Activated T-cell treated with anti-CD3 and anti-CD28 coated beads, Interleukin-2, amount 50 U/mL, for 48 hours (primary cell): ENCODE measurements at places on chromosomes 4 and X.

- no peak for DNase-seq
Measured at GRCh38 chrX:105706041-105706440, 116.3 kb upstream of the NRK start.

- DNase-seq, result no peak
Measured at GRCh38 chr4:19375931-19376330, 875.8 kb upstream of the SLIT2 start.

GRCh38 chr4:51868449-51868847, 25.5 kb downstream of the DCUN1D4 start:
- DNase-seq, result no peak

DNA sequence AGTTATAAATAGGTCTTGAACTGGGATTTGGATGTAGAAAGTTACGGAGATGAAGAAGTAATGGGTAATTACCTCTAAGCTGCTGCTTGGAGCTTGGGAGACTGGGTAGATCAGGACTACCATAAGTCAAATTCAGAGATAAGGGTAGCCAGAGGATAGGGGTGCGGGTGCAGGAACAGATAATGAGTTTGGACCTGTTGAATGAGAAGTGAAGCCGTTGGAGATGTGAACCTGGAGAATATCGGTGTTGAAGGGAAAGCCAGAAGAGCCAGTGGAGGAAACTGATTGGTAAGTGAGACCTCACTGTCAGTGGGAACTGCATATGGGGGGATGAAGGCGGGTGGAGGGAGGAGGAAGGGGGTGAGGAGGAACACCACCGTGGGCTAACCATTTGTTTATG, 618 bp upstream of the FOXO4 start:
- DNase-seq, result no peak

- no peak for DNase-seq
Measured at GRCh38 chr4:105637408-105638176, 70.9 kb downstream of the INTS12 start.

GRCh38 chrX:130915302-130915701, 12.3 kb upstream of the ENOX2 start:
- DNase-seq, result no peak

DNA sequence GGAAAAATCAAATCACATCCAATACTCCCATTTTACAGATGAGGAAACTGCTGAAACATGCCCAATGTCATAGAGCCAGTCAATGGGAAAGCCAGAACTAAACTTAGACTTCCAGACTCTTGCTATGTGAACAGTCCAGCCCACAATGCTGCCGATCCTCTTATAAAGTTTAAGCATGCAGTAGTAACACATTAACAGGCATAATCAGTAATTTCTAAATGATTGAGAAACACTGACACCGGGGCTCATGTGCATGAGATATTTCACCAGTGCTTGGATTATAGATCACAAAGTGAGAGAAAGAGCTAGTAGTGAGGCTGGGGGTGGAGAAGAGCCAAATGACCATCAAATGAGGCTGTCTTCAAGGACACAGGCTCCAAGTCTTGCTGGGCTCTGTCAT, 2.5 kb downstream of the BDH2 start:
- no peak for DNase-seq

DNA sequence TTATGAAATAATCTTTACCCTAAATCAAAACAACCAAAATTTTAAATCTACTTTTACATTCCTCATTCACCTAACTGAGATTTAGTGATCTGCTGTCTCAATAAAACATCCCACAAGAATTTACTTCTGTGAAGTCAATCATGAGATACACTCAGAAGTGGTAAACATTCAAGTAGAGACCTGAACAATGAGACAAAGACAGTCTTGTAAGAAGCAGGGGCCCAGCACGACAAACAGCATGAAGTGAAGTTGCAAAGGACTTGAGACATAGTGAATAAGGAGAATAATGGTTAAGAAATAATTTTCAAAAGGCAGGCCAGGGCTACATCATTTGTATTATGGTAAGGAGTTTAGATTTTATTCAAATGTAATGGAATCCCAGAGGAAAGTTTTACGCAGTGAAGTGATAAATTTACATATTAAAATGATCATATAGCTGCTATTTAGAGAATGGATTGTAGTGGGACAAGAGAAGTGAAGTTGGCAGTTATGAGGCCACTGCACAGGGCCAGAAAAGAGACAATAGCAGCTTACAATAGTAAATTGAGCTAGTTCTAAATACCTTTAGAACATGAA, 101.9 kb downstream of the MAB21L2 start:
- no peak for DNase-seq

DNA sequence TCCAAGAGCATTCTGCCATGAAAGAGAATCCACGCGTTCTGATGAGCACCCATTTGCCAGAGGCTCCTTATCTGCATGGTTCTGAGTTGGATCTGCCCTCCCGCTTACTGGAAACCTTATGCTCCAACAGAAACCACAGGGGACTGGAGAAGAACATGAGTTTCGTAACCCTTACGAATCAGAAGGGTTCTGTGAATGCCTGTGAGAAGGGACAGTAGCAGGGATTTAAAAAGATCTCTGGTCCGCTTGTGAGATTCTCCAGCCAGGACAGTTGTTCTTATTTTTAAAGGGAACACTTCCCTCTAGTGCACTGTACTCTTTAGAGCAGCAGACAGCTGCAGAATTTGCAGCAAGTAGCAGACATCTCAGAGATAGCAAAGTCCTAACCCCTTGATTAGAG, 22.5 kb upstream of the CENPU start:
- DNase-seq, result no peak

- no peak for DNase-seq
Measured at GRCh38 chrX:135639066-135639780, 74.2 kb upstream of the CT45A1 start.

DNA sequence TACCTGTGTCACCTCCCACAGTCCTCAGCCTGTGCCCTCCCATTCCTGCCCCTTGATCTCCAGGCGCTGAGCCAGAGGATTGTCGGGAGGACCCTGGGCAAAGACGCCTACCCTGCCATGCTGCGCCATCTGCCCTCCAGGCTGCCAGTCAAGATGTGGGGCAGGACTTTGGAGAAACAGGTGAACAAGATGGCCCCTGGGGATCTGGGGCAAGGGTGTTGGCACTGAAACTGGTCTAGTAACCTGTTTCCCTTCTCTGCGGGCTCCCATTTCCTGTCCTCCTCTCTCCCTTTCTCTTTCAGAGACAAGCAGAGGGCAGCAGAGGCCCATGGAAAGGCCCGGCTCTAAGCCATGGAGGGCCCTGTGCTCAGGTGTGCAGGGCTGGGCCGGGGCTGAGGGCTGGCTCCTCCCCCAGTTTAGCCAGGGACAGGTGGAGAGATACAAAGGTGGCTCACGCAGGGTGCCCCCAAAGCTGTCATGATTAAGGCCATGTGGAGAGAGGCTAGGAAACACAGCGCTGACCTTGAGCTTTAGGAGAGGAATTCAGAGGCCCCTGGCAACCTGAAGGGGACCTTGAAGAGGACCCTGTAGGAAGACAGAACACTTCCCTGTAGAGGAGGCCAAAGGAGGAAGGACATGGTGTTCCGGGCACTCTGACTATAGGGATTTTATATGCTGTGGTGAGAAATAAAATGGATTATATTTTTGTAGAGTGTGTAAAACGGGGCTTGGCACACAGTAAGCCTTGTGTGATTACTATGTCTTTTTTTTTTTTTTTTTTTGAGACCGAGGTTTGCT, at the start of gene GLOD5:
Gene GLOD5, plus strand, starts transcription at position 74 of the 798 bp plus-strand sequence. Its CDS starts 44 bp downstream, at position 118.
- no peak for DNase-seq

- DNase-seq, result no peak
Measured at GRCh38 chr4:25015012-25015411, 15.7 kb downstream of the LGI2 start.

DNA sequence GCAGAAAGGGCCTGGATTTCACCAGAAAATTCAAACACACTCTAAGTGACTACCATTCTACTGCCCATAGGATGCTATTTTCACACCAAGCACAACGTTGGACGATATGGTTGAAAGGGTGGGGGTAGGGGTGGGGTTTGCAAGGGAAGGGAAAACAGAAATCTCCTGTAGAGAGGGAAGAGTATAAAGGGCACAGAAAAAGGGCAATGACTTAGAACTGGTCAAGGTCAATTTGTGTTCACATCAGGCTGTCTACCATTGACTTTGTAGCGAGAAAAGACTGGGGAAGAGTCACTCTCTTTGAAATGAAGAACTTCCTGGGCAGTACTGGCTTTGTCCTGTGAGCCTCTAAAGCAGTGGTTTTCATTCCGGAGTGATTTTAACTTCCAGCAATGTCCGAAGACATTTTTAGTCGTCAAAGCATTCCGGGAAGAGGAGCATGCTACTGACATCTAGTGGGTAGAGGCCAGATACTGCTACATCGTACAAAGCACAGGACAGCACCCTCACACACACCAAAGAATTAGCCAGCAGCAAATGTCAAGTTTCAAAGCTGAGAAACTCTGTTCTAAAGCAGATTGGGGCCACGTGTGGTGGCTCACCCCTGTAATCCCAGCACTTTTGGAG, 48.4 kb upstream of the SLC7A3 start:
- no peak for DNase-seq

GRCh38 chr4:7910952-7911578, 28.6 kb downstream of the AFAP1 start:
- DNase-seq, result no peak

GRCh38 chrX:71533516-71533850, 579 bp downstream of the OGT start:
- no peak for DNase-seq

- peak; percentile 49 for DNase-seq
Measured at GRCh38 chrX:54786967-54787366, 11.1 kb downstream of the ITIH6 start.

DNA sequence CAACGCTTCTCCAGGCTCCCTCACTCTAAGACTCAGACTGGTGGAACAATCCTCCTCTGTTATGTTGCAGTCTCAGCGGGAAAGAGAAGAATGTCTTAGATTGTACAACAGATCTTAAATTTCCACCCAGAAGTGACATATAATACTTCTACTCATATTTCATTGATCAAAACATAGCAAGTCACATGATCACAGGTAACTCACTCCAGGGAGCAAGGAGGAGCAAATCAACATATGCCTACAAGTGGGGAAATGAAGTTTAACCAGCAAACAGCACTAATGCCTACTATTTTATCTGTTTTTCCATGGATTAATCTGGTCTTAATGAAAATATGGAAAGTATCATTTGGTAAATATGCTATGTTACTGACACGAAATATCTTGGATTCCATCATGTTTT, 819.8 kb downstream of the CCSER1 start:
- no peak for DNase-seq

DNA sequence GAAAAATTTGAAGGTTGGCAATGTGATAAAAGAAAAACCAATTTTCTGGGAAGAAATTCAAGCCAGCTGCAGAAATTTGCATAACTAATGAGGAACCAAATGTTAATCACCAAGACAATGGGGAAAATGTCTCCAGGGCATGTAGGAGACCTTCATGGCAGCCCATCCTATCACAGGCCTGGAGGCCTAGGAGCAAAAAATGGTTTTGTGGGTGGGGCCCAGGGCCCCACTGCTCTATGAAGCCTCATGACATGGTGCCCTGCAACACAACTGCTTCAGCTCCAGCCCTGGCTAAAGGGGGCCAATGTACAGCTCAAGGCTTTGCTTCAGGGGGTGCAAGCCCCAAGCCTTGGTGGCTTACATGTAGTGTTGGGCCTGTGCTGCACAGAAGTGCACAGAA, 184.0 kb downstream of the TBCK start:
- DNase-seq, result no peak

DNA sequence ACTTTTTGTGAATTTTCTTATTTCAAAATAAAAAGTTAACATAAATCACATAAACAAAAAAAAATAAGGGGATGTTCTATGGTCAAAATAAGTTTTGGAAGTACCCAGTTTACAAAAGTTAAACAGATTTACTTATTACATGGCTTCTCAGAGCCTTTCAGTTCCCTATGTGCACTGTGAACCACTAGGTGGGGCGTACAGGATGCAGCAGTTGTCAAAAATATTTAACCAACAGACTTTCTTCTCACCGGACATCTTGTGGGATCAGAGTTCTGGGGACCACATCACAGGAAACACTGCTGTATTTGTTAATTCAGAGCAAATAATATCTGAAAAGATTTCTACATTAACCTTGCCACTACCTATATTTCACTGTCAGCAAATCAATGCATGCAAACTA, 74.1 kb downstream of the SMARCA1 start:
- DNase-seq, result no peak

DNA sequence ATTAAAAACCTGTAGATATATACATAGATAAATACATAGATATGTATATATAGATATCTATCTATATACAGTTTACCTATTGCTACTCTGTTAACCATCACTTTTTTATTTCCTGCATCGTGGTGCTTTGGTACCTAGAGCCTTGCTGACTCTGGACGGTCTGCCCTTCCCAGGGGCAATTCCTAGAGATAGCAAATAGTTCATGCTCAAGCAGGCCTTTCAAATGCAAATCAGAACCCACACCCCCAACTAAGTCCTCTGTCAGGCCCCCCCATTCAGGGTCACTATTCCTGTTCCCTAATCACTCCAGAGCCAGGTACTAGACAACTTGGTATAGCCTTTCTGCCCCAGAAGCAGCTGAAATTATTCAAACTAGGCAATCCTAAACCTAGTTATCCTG, 273.5 kb upstream of the ADGRL3 start:
- no peak for DNase-seq

GRCh38 chrX:68945603-68946228, 116.9 kb downstream of the EFNB1 start:
- peak; percentile 22 for DNase-seq

- no peak for DNase-seq
Measured at GRCh38 chrX:45845142-45845541, 644.5 kb upstream of the DIPK2B start.

DNA sequence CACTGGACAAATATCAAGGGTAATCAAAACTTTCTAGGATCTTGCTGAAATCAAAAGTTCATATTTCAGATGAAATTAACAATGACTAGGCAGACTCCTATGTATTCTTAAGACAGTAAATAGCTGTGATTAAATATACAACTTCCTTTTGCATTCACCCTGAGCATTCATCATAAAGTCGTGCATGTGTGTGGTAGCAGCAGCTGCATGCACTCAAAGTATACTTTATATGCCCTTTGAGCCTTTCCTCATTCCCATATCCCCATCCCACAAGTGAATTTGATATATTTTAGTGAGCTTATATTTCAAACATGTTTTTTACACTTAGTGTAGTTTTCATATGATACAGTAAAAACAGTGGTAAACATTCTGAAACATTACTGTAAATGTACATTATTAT, 959.0 kb downstream of the C4orf33 start:
- no peak for DNase-seq

- DNase-seq, result no peak
Measured at GRCh38 chr4:59612235-59612634, 1587.9 kb upstream of the ADGRL3 start.
